Activated CD8-positive, alpha-beta T cell treated with anti-CD3 and anti-CD28 coated beads for 36 hours (primary cell): ENCODE measurements at places on chromosomes 2 and 18.

DNA sequence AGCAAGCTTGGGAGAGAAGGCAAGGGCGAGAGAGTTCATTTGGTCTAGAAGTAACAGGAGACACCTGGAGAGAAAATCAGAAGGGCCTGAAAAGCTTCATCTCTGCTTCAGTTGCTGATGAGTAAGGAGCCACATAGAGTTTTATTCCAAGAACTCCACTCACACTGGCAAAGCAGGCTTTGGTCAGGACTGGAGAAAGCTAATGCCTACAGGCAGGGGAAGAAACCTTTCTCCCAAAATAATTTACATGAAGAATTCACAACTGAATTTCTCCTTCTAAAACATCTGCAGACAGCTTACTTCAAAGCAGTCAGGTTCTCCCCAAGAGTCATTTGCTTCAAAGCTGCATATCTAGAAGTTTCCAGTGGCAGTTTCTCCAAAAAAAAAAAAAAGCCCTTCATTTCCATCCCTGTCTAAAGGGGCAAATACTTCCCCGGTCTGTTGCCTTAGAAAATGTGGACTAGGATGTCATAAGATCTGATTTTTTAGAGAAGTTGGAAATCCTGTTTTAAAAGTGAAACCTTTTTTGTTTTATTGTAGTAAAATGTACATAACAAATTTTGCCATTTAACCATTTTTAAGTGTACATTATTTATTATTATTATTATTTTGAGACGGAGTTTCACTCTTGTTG lies 46.3 kb downstream of the TMEM247 start:
- DNase-seq, result no peak

DNA sequence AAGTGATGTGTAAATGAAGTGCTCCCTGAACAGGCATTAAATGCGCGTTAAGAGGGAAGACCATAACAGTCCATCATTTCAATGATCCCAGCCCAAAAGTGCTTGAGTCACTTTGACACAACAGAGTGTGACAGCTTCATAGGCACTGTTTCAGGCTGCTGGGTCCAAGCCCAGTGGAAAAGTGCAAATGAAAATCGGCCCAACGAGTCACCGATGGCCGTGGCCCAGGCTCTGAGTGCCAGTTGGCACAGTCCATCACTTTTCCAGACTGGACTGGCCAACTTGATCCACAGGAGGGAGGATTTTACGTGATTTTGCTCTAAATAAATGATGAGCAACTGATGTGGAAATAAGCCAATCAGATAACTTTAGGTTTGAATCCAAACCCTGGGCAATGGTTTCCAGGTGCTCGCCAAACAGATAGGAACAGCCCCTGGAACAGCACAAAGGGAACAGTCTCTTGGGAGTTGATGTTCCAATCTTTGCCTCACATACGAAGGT lies 114.0 kb downstream of the SP3 start:
- DNase-seq, result no peak

DNA sequence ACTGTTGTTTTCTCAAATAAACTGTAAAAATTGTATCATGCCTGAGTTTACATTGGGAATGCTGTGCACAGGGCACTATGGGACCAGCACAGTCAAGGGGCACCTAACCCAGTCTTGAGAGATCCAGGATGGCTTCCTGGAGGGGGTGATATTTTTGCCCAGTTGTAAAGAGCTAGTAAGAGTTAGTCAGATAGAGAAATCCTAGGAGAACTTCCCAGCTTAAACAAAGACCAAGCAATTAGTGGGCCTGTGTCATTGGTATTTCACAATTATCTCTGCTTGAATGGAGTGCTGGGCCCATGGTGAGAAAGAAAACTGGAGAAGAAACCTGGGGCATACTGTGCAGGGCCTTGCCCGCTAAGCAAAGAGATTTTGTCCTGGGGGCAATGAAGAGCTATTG lies 12.2 kb downstream of the XDH start:
- no peak for DNase-seq

- no peak for DNase-seq
These were observed 40.4 kb downstream of the EN1 start for GRCh38 chr2:118806797-118807667.

GRCh38 chr2:156540706-156541105 lies 104.5 kb downstream of the GPD2 start:
- no peak for DNase-seq

DNA sequence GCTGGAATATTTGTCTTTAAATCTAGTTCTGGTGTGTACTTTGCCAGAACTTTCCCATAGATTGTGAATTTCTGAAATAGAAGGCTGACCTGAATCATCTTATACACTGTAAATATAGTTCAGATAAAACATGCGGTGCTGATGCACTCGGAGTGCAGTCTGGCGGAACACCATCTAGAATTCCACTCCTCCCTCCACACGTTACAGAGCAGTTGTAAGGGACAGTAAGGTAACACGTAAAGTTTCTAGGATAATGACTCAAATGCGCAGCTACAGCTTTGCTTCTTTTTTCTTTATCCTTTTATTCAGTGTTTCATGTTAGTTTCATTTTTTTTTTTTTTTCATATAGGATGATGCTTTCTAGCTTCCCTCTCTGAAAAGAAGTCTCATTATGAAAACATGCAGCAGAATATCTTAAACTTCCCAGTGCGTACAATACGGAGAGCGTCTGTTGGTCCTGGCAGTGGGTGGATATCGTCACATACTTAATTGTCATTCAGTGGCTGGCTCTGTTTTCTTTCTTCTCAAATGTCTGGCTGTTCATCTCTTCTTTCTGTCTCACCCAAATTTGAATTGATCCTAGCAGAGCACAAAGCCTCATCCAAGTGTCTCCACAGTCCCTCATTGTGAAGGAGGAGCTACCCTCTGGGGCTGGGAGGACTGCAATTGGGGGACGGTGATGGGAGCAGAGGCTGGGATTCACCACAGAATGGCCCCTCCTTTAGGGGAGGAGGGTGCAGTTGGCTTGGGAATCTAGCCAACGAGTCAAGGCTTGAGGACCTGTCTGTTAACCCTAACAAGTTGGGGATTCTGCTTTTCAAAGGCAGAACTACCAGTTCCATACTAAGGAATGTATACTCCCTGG lies 138.8 kb downstream of the MYT1L start:
- no peak for DNase-seq

GRCh38 chr2:529424-529823 lies 147.8 kb downstream of the TMEM18 start:
- peak; percentile 22 for DNase-seq

GRCh38 chr2:113273027-113273551 lies 5.6 kb downstream of the PAX8 start:
- peak; percentile 61 for DNase-seq

- DNase-seq, result no peak
These were observed 31.8 kb downstream of the BCL11A start for GRCh38 chr2:60521626-60522025.

GRCh38 chr2:164046040-164046439 lies 310.2 kb upstream of the FIGN start:
- no peak for DNase-seq

DNA sequence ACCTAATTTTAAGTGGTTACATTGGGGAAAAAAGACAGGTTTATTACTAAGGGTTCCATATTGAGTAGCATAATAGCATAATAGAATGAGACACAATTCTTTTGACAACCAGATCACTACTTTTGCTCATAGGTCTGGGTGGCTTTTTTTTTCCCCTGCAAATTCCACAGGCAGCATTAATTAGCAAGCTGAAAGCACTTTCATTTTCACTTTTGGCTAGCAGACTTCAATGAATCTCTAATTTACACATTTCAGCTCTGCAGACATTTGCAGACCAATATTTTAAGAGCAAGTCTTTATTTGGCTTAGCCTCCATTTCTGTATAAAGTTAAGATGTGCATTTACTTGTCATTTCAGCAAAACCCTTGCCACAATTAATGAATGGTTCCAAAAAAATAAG lies 185.5 kb downstream of the NOL4 start:
- no peak for DNase-seq

DNA sequence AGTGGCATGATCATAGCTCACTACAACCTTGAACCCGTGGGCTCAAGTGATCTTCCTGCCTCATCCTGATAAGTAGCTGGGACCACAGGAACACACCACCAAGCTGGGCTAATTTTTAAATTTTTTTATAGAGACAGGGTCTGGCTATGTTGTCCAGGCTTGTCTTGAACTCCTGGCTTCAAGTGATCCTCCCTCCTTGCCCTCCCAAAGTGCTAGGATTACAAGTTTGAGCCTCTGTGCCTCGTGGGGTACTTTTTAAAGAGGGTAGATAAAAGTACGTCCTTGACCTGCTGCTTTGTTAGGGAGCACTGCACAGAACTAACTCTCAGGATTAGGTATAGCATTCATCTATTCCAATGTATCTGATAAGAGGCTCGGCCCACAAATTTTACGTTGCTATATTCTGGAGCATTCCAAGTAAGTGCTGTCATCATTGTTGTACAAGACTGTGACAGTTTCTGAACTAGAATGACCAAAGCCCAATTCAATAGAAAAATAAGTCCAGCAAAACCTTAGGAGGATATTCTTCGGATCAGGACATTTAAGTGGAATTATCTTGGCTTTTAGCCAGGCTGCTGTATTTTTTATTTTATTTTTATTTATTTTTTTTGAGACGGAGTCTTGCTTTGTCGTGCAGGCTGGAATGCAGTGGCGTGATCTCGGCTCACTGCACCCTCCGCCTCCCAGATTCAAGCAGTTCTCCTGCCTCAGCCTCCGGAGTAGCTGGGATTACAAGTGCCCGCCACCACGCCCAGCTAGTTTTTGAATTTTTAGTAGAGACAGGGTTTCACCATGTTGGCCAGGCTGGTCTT lies 4.1 kb downstream of the MTCL1 start:
- DNase-seq, result no peak

DNA sequence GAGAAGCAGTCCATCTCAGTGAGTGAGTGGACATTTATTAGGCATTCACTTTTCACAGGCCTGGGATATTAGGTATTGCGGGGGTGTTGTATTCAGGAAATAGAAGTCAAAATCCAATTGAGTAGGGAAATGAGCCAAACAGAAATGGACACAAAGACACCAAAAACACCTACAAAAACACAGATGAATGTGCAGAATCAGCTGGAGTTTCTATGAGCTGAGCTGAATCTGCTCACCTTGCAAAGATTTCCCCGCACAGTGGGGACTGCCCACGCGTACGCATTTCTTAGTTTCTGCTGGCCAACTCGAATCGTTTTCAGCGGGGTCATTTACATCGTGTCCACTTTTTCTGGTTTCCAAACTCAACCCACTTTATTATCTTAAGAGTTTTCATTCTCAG lies 160.0 kb downstream of the BCL2 start:
- peak; percentile 69 for DNase-seq

DNA sequence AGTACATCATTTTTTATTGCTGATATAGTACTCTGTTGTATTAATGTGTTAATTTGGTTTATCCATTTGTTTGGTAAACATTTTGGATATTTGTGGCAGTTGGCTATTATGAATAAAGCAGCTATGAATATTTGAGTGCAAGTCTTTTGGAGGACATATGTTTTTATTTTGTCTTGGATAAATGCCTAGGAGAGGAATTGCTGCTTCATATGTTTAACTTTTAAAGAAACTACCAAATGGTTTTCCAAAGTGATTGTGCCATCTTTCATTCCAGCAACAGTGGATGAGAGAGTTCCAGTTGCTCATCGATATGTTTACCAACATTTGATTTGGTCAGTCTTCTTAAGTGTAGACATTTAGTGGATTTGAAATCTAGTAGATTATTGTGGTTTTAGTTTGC lies 51.8 kb downstream of the MERTK start:
- DNase-seq, result no peak

GRCh38 chr2:149167941-149168340 lies 129.4 kb downstream of the LYPD6B start:
- peak; percentile 14 for DNase-seq

DNA sequence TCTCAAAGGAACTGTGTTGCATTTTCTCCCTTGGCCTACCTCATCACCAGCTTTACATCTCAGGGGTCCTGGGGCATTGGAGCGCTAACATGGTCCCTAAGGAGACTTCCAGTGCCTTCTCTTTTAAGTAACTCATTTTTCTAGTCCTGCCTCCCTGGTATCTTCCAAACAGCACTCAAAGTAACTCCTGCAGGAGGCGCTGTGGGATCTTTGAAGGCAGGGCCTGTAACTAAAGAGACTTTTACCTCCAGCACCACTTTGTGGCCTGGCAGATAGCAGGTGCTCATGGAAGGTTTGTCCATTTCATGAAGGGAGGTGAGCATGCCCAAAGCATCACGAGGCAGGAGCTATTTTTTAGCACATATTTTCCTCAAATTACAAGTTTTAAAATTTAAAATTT lies 411.0 kb upstream of the GYPC start:
- peak; percentile 77 for DNase-seq

GRCh38 chr18:65227970-65228369 lies 522.8 kb upstream of the CDH7 start:
- no peak for DNase-seq

DNA sequence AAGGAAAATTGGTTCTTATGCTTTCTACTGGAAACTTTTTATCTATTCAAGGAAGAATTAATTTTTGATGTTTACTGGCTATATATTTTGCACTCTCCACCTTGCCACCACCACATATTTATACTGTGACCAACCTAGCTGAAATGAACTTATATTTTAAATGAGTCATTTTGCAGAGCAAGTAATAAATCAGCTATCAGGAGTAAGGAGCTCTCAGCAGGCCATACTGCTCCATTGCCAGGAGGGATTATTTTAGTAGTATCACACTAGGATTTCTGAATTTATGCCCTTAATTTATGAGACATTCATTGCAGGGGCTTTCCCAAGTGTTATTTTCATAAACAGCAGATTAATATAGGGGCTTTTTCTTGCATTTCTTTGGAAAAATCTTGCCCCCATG lies 125.8 kb upstream of the CYP1B1 start:
- no peak for DNase-seq

GRCh38 chr18:21483051-21483450 lies 117.5 kb downstream of the ESCO1 start:
- DNase-seq, result no peak

DNA sequence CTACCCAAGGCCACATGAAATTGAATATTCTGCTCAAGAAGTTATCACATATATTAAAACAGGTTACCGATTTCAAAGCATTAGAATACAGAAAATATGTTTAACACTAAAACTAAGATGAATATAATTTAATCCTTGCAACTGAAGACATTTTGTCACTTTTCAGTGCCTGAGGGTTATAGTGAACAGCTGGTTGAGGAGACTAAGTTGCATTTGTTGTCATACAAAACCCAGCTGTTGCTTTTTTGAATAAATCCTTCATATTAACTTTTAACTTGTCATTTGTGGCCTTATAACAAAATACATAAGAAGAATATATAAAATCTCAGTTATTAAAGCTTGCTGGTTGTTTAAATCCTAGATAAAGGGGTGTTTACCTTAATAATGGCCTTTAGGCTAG lies 37.5 kb downstream of the RBKS start:
- no peak for DNase-seq

DNA sequence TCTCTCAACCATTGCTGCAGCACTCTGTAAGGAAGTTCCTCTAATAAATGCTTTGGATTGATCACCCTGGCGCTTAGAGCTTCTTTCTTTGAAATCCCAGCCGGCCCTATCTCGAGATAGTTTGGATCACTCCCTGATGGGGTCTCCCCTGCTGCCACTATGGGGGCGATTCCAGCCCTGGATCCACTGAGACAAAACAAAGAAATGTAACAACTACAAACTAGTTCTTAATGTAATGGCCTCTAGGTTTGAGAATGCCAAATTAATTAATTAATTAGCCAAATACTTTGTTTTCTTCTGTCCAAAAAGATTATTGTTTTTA lies 15.2 kb downstream of the SRSF7 start:
- DNase-seq, result no peak
